ENCODE measurements at places on chromosomes 6 and 20.

GRCh38 chr20:13494019-13494418 is 144.7 kb downstream of the TASP1 start:
- DNase-seq: no peak

DNA sequence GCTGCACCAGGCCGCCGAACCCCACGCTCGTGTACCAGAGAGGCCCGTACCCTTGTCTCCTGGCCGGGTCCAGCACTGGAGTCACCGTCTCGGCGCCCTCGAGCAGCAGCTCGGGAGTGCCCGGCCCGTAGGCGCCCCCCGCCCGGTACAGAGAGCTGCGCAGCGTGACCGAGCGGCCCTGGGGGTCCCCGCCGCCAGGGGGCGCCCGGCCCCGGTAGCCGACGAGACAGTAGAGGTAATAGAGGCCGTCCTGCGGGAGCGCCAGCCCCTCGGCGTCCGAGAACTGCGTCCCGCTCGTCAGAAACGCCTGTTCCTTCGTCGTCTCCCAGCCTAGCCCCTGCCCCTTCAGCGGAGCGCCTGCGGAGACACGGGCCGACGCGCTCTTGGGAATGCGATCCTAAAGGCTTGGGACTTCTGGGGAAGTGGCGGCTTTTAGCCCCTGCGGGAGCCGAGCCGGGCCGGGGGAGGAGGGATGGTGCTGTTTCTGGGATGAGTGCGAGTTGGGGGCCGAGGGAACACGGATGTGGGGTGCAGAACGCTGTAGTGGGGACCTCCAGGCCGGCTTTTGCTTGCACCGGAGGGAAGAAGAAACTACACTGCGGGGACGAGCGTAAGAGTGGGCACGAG is 1.3 kb downstream of the LTB start:
- no peak for DNase-seq

DNA sequence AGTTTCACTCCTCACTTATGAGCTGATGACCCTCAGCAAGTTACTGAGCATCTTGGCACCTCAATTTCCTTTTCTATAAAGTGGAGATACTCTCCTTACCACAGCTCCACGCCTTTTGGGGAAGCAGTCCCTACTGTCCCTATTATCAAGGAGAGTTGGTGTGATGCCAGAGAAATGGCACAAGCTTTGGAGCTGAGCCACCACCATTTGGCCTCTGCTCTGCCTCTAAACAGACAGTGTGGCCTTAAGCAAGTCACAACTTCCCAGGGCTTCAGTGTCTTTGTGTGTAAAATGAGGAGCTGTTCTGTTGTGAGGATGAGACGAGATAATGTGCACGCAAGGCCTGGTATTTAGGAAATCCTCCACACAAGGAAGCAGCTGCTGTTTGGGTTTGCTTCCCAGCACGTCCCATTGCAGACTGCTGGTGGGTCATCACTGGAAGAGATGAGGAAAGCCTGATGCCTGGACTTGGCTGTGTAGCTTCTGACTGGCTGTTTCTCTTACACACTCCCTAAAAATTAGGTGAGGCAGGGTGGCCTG is 18.5 kb downstream of the NSFL1C start:
- DNase-seq: no peak

- no peak for DNase-seq
These were observed 150.2 kb downstream of the PRL start for GRCh38 chr6:22146678-22146930.

GRCh38 chr6:134318236-134318973 is 493 bp upstream of the SGK1 start:
- DNase-seq: no peak

DNA sequence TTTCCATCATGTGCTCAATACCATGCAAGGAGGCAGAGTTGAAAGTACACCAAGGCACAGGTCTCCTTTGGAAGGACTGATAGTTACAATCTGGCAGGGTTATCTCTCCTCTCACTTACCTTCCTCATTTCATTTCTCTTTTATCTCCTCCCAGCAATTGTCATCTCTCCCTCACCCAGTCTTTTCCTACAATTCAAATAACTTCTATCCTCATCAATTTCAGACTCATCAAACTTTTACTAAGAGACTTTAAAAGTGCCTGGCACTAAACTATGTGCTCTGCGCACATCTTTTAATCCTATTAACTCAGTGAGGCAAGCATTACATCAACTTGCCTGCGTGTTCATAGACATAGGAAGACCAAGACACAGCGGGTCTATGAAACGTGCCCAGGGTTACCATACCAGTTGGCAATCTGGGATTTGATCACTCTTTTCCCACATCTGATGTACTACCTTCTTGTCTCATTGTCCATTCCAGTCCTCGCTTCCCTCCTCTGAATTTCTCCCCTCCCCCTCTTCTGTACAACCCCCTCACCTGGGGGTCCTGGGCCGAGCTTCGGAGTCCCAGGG is 1.2 kb downstream of the VARS1 start:
- no peak for DNase-seq

DNA sequence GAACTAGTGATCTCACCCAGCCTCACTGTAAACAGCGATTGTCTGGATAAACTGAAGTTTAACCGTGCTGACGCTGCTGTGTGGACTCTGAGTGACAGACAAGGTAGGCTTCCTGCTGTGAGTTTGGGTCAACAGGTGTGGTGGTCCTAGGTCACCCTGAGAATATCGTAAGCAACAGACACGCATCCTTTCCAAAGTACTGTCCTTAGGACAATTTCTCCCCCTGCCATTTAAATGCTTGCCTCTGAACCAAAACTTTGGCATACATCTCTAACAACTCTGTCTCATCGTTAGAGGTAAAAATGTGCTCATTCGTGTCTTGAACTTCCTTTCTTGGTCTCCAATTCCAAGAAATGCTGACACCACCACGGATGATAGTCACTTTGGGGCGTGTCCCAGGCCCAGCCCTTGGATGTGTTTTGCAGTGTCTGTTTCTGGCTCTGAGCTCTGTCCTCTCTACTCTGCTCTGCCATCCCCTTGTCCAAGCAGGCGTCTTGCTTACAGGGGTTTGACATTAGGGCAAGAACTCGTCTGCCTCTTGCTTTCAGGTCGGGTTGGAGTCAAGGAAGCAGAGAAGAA is 95.5 kb downstream of the EYA2 start:
- no peak for DNase-seq

- DNase-seq: no peak
These were observed 47.3 kb upstream of the E2F3 start for GRCh38 chr6:20354366-20354765.

DNA sequence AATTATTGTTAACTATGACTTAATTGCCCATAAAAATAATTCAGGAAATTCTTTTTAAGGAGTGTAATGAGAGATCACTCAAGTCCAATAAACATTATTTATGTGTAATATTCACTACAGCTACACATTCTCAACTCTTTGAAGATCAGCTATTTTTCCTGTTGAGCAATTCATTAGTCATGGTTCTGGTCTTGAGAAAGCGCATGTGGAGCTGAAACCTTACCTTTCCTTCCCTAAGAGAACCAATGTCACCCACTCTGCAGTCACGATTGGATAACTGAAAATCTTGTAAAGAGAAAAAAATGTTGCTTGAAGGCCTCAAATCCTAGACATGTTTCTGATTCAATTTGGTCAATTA is 736.9 kb upstream of the MARCKS start:
- no peak for DNase-seq

- no peak for DNase-seq
These were observed at the start of gene IL20RA for GRCh38 chr6:137044366-137045221. Gene IL20RA (minus strand): TSS chr6:137044965. CDS start chr6:137044728, 237 bp downstream.

GRCh38 chr6:133187657-133188453 is 53.3 kb upstream of the EYA4 start:
- DNase-seq: no peak

- no peak for DNase-seq
These were observed 43.8 kb upstream of the OSTM1 start for GRCh38 chr6:108118359-108118724.

DNA sequence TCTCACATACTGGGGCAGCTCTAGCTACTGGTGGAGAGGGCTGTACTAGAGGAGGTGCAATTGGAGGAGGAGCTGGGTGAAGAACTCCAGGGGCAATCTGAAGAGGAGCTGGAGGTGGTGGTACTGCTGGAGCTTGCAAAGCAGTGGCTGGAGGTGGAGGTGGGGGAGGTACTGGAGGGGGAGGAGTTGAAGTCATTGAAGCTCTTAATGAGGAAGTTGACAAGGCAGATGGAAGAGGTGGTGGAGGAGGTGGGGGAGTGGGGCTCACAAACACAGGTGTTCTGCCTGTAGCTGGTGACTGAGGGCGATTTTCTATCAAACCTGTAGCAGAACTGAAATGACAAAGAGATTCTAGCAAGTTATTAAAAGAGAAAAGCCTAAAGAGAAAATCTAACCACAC is 77.6 kb downstream of the WASF1 start:
- DNase-seq: peak; percentile 2

DNA sequence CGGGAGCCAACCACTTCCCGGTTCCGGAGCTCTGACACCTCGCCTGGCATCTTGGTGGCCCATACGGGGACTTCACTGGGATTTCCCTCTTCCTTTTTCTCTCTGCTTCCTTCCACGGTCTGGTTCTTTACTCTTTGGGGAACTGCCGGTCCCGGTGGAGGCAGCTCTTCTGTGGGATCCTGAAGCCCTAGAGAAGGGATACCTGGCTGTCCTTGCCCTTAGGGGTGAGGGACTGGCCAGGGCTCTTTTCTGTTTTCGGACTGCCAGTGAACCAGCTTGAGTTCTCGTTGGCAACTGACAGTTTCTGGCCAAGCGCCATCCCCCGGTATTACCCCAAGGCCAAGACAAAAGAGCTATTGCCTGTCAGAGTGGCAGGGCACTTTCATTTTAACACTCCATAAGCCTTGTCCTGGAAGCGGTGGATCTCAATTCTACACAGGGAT is 880 bp upstream of the CPXM1 start:
- no peak for DNase-seq

GRCh38 chr6:166683477-166683876 is 56.4 kb upstream of the RPS6KA2 start:
- DNase-seq: no peak

GRCh38 chr6:26270903-26271667 is 93.9 kb upstream of the BTN3A2 start:
- no peak for DNase-seq

DNA sequence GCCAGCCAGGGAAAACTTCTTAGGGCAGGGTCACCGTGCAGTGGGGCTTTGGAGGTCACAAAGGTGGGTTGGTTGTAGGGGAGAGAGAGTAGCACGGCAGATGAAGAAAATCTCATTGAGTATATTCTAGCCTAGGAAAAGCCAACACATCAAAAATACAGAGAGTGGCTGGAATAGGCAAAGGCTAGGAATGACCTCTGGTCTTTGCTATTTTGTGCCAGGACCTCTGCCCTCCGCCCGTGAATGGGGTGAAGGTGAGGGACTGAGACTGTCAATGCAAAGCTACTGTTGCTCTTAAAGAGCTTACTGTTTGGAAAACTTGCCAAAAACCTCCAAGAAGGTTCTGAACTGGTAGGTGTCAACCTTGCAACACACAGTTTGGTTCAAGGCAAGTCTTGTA is 346.7 kb downstream of the CDH26 start:
- DNase-seq: no peak

- peak; percentile 17 for DNase-seq
These were observed 67.2 kb downstream of the RPP40 start for GRCh38 chr6:4936681-4937041.

GRCh38 chr6:17450397-17450796 is 57.0 kb downstream of the CAP2 start:
- no peak for DNase-seq

DNA sequence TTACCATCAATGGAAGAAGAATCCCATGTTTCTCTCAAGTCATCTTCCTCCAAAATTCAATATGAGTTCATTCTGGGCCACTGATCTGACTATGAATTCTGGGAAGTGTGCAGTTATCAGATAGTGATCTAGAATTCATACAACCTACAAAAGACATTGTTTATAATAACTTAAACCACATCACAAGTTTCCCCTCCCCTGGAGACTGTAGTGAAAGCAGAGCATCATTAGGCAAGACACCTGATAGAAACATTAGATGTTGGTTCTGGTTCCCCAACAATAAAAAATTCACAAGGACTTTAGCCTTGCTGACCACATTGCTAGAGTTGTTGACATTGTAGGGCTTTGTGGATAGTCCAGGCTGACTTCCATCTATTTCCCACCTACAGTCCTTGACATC is 506.4 kb upstream of the JAG1 start:
- DNase-seq: no peak

GRCh38 chr6:44867571-44868334 is 460.4 kb upstream of the RUNX2 start:
- DNase-seq: no peak

DNA sequence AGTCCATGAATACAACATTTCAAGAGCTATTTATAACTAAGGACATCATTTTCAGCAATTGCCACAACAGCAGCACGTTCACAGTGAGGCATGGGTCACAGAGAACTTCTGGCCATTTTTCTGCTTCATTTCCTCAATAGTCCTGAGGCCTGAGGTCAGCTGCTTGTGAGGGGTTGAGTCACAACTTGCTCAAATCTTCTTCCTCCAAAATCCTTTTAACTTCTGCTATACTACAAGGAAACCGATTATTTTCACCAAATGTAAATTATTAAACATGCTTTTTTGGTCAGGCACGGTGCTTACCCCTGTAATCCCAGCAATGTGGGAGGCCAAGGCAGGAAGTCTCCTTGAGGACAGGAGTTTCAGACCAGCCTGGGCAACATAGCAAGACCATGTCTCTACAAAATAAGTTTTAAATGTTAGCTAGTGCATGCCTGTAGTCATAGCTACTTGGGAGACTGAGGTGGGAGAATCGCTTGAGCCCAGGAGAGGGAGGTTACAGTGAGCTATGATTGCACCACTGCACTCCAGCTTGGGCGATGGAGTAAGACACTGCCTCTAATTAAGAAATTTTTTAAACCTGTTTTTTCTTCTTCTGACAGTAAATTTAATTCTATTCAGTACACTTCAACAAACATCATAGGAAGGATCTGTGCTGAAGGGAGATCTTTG is 11.1 kb upstream of the SLC16A10 start:
- no peak for DNase-seq

GRCh38 chr6:40928307-40928706 is 110.7 kb downstream of the UNC5CL start:
- DNase-seq: no peak

DNA sequence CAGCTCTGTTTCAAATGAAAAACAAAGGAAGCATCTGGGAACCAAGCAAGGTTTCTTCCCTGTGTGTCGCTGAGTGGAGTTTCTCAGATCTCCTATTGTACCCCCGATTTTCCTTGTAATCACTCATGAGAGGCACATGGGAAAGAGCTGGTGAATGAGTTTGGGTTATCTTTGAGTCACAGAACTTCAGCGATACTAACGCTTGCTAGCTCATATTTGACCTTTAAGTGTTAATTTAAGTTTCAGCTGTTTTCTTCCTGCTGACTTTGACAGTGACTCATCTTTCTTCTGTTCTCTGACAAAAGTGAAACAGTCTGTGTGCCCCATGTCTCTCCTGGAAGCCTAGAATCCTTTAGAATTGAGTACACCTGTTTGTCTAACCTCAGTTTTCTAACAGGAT is 261.1 kb upstream of the RGS17 start:
- no peak for DNase-seq

DNA sequence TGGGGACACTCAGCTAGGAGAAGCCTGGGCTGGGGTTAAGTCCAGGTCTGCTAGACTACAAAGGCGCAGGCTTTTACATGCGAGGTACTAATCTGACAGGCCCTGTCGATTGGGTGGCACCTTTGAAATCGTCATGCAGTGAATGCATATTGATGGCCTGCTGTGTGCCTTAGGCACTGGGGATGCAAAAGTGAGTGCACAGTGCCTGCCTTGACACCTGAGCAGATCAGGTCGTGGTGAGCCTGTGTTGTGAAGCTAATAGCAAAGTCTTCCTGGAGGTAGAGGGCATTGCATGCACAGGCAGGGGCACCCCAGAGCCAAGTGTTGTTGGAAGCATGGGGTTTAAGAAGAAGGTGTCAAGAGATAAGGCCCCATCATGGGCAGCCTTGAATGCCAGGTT is 16.9 kb downstream of the LRRC1 start:
- no peak for DNase-seq

- no peak for DNase-seq
These were observed 91.3 kb upstream of the PRDM1 start for GRCh38 chr6:105994591-105995390.

Data from GM18507 (cell line).